ENCODE measurements at places on chromosomes 5 and 9.
A peak's percentile ranks its signal among the peaks of the same experiment; 100 is the strongest.

DNA sequence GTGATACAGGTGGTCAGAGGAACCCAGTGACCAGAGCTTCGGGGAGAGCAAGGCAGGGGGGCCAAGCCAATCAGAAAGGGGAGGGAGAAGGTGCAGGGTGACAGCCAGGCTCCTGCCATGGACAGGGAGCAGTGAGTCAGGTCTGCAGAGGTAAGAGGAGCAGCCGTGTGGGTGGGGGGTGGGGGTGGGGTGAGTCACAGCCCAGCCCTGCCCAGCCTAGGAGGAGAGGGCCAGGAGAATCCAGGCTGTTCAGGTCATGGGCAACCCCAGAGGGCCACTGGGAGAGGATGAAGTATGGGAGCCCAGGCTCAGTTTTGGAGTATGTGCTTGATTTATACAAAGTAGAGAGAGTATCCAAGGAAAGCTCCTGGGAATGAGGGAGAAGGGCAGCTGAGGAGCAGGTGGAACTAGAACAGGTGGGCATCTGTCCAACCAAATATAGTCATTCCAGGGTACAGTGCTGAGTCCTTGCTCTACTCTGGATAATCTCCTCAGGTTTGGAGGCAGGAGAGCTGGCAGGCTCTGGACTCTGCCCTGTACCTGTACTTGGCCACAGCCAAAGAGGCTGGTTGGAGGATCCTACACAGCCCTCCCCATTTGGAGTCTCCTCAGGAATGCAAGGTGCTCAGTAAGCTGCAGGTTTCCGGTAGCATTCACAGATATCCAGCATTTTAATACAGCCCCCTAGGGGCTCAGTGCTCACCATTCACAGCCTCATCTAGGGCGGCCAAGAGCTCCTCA, 1.6 kb downstream of the HBEGF start:
- no peak for DNase-seq

DNA sequence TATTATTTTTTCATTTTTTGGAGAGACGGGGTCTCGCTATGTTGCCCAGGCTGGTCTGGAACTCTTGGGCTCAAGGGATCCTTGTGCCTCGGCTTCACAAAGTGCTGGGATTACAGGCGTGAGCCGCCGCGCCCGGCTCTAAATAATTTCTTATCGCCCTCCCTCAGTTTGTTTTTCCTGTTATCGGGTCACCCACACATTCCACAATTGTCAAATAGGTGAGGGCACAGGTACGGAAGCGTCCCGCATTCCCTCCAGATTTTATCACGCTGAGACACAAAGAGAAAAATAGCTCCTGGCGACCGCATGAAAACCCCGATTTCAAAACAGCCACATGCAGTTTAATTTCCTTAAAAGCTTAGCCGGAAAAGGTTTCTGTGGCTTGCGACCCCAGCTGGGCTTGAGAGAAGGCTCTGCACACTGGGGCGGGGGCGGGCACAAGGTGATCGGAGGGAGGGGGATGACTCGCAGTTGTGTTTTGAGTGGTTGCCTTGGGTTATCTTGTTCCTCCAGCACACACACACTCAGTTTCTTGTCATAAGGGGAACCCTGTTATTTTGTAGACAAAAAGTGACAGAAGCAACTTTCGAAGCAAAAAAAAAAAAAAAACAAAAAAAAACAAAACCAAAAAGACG, 717 bp upstream of the IQGAP2 start:
- peak; percentile 28 for DNase-seq

DNA sequence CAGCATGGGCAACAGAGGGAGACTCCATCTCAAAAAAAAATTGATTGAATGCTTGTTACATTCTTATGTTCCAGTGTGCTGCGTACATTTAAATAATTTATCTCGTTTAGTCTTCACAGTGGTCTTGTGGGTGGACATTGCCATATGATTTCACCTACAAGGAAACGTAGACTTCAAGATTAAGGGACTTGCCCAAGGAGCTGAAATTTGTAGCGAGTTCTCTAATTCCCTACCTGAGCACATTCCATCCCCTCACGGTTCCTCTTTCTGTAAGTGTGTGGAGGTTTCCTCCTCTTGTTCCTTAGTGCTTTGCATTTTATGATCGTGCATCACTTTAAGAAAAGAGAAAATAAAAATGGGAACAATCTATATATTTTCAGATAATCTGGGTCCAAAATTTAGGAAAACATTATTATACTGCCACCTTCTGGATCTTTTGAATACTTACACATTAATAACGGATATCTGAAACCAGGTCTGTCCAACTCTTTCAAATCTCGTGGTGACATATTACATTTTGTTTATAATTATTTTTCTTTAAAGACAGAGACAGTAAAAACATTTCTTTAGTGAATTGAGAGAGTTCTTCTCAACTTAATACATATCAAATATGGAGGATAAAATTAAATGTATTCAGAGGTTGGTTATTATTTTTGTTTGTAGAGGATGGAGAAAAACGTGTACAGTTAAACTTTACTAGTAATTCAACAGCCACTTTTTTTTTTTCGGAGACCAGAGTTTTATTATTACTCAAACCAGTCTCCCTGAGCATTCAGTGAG, 29.9 kb upstream of the C7 start:
- DNase-seq: no peak

- DNase-seq: no peak
Measured at GRCh38 chr5:74686962-74687751, 2.1 kb downstream of the HEXB start.

GRCh38 chr5:50958852-50959457, 292.5 kb downstream of the PARP8 start:
- DNase-seq: no peak

GRCh38 chr5:125399885-125400284, 653.4 kb upstream of the ZNF608 start:
- DNase-seq: no peak

GRCh38 chr5:20559845-20560244, 571.8 kb upstream of the CDH18 start:
- no peak for DNase-seq

DNA sequence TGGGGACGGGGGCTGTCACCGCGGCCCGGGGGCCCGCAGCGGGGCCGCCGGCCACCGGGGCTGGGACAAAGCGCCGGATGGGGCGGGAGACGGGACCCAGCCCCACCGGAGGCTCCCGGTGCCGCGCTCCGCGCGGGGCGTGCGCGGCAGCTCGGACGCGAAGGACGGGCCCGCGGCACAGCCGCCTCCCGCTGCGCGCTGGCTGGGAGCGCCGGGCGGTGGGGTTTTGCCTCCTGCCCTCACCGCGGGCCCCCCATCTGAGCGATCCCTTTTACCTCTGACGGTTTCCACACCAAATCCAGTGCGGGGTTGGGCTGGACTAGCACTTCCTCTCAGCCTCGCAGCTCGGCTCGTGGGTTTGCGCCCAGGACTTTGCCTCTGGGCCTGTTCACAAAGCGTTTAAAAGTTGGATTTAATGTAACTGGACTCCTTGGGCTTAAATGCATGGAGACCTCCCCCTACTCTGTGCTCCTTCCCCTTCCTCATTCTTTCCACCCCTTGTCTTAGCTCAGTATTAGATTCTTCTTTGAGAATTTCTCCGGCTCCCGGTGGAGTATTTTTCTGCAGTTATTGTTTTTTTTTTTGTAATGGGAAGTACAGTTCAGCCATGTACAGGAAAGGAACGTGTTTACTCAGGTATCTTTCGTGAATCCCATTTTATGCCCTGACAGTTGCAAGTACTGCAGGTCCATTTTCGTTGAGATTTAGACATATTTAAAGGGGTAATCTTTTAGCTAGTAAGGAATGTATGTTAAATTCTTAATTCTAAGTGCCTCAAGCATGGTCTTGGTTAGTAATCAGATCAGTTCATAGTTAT, 691 bp downstream of the FCHO2 start:
- no peak for DNase-seq
